ENCODE measurements at places on chromosomes 7 and 10. TPM values are rescaled to one million over a fixed set of nuclear protein-coding genes. Genes with fewer than 3 reads are reported as not detected.

PON1 gene
- not detected for total RNA-seq

ODAD2 gene
- 0.09 TPM for total RNA-seq

DNA sequence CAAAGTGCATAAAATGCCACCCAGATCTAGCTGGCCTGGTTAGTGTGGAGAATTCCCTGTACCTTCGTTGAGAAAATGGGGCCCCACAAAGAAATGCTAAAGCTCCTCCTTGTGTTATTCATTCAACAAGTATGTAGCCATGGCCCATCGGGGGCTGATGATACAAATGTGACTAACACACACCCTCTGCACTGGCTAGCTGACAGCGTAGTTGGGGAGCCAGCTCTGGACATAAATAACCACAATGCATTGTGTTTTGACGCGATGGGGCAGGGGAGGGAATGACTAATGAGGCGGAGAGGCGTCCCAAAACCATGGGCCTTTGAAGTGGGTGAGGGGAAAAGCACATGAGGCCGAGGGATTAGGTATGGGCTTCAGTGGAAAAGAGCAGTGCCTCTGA, 28.2 kb upstream of the ASL start:
- no peak for DNase-seq

- DNase-seq = no peak
These were observed 72.0 kb upstream of the TES start for GRCh38 chr7:116138202-116138801.

GRCh38 chr7:84678841-84679240, 484.3 kb upstream of the SEMA3A start:
- DNase-seq = no peak

DNA sequence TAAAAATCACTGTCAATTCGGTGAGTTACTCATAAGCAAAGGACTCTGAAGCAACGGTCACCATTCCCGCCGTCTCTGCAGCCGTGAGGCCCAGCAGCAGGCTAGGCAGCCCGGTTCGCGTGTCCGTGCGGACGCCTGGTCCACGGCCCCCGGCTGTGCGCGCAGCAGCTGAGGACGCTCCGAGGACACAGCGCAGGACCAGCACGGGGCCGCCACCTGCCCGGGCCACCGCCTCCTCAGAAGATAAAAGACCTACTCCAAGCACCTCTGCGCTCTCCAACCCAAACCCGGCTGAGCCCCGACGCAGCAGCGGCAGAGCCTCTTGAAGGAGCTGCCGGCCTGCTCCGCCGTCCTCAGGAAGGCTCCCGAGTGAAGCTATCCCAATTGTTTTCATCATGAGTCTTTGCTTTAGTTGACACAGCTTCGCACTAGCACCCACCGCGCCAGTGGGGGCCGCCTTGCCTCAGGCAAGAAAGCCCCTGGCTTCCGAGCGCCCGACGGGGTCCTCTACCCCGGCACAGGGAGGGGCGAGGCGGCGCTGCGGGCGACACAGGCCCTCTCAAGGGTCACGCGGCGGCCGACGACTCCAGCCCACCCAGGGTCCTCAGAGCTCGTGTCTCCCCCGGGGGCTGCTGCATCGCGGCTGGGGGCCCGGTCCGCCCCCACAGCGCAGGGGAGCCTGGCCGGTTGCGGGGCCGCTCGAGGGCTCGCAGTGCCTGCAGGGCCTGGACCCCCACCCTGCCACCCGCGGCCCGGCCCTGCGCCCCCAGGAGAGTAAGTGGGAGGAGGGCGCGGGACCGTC, 16.9 kb upstream of the GPR146 start:
- DNase-seq = peak; percentile 49

DNA sequence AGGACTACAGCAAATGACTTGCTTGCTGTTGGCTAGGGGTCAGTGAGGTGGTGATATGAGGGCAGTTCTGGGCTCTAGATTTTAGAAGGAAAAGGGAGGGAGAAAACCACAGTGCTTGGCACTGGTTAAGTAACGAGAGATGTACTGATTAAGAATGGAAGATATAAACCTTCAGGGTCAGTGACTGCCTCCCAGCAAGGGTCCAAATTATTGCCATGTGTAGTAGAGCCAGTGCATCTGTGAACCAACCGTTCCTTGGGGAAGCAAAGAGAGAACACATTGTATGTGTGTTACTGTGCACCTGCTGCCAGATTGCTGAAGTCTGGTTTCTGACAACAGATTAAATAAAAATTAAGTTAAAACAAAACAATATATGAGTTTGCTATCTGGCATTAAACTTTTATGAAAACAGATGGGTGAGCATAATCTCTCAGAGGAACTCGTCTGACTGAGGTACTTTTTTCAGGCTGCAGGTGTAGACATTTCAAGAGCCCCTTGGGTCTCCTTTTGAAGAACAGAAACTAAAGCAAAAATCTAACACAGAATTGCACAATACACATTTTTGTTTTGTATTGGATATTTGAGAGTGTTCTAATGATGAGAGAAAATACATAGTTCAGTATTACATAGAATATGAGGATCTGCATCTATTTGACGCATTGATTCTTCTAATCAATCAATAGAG, 1120.6 kb downstream of the SORCS3 start:
- no peak for DNase-seq

Measured in left colon (tissue), 2 donors.